Endothelial cell (in vitro differentiated cells): ENCODE measurements at places on chromosomes 16 and 17.

DNA sequence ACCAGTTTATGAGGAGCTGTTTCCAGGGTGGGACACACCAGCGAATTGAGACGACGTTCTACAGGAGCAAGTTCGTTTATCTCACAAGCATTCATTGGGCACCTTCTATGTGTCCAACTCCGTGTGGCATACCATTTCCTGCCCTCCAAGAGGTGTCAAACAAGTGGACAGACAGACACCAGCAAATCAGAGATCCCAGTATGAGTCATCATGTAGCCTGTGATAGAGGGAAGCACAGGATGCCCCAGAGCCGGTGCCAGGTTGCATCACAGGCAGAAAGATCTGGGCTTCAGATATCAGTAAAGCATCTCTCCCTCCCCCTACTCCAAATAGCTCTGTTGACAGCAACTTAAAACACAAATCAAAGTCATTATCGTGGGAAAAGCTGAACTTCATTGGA, 31.8 kb upstream of the MAF start:
- peaks cover 2% of the 10 kb centered on the region for H3K27me3 ChIP-seq
- no peak overlapping the region for H3K4me3 ChIP-seq
- H3K27ac ChIP-seq, result no peak overlapping the region
- no peaks in the 10 kb centered on the region for H3K36me3 ChIP-seq

DNA sequence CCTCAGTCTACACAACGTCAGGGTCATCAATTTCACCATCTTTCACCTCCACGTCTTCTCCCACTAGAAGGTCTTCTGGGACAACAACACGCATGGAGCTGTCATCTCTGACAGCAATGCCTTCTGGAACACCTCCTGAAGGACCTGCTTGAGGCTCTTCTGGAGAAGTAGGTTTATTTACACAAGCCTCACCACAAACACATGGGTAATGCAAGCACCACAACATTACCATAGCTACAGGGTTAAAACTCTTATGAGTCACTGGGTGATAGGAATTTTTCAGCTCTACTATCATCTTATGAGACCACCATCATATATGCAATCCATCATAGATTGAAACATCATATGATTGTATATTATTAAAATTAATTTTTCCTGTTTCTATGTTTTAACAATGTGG, 215.4 kb downstream of the CHD9NB start:
- H3K36me3 ChIP-seq, result no peaks in the 10 kb centered on the region
- H3K4me3 ChIP-seq, result no peak overlapping the region
- H3K27ac ChIP-seq, result no peak overlapping the region

DNA sequence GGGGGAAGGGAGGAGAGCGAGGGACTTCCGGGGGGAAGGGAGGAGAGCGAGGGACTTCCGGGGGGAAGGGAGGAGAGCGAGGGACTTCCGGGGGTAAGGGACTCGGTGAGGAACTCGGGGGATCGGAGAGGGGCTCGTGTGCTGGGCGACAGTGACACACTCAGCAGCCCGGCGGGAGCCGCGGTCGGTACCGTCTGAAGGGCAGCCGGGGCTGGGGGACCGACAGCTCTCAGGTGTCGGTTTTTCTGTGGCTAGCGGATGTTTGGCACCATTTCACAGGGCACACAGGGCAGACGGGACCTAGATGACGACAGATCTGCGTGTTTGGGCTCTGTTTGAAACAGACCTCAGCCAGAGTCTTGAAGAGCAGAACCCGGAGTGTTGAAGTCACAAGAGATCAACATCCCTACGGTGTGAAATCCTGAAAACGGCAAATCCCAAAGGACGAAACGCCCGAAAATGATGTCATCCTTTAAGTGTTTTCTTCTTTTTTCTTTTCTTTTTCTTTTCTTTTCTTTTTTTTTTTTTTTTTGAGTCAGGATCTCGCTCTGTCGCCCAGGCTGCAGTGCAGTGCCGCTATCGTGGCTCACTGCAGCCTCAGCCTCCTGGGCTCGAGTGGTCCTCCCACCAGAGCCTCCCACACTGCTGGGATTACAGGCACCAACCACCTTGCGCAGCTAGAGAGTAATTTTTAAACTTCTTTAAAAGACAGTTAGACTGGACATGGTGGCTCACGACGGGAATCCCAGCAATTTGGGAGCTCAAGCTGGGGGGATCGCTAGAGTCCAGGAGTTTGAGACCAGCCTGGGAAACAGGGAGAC, 23.9 kb downstream of the ZNF778 start:
- peaks cover 8% of the 10 kb centered on the region for H3K36me3 ChIP-seq
- H3K4me1 ChIP-seq, result peaks cover 8% of the 10 kb centered on the region
- peak overlapping the region; percentile 88 for H3K27ac ChIP-seq
- H3K4me3 ChIP-seq, result peak overlapping the region; percentile 90
- DNase-seq, result peak; percentile 47

GRCh38 chr17:31309556-31309955, 4.3 kb downstream of the EVI2B start:
- H3K4me1 ChIP-seq, result peaks cover 10% of the 10 kb centered on the region
- H3K27ac ChIP-seq, result no peak overlapping the region
- H3K27me3 ChIP-seq, result peaks cover 1% of the 10 kb centered on the region
- no peak for DNase-seq
- peaks cover 9% of the 10 kb centered on the region for H3K36me3 ChIP-seq

DNA sequence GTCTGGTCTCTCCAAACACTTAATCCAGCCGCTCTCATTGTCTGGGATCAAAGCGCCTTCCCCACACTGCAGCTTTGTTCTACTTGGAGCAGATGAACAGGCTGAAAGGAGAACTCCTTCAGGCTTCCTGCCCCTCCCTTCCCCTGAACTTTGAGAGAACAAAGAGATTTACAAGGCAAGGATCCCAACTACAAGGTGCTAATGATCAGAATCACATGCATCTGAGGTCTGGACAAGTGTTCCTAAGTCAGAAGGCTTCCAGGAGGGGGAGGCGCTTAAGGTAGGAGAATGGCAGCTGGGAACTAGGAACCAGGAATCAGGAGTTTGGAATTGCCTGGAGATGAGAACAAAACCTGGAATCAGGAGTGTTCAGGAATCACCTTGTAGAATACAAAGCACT, 606.3 kb upstream of the CDH11 start:
- H3K4me3 ChIP-seq, result no peak overlapping the region
- peak; percentile 4 for DNase-seq
- no peaks in the 10 kb centered on the region for H3K27me3 ChIP-seq
- peak overlapping the region; percentile 86 for H3K27ac ChIP-seq
- no peaks in the 10 kb centered on the region for H3K36me3 ChIP-seq

GRCh38 chr16:56584276-56584675, 5.1 kb upstream of the MT3 start:
- no peaks in the 10 kb centered on the region for H3K36me3 ChIP-seq
- DNase-seq, result no peak
- H3K27ac ChIP-seq, result no peak overlapping the region
- H3K27me3 ChIP-seq, result peaks cover 21% of the 10 kb centered on the region
- H3K4me1 ChIP-seq, result peaks cover 4% of the 10 kb centered on the region
- H3K4me3 ChIP-seq, result no peak overlapping the region

DNA sequence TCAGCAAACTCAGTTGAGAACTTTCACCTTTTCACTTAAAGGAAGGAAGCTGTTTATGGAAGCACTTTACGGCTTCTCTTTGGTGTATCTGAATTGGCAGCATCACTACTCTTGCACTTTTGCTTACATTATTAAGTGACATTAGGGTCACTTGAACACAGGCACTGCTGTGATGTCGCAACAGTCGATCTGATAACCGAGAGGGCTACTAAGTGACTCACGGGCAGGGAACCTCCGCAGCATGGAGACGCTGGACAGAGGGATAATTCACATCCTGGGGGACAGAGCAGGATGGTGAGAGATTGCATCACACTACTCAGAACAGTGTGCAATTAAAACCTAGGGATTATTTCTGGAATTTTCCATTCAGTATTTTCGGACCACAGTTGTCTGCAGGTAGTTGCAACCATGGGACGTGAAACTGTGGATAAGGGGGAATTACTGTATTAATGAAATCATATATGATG, 56.5 kb downstream of the DNAH2 start:
- no peak for DNase-seq
- peaks cover 4% of the 10 kb centered on the region for H3K27me3 ChIP-seq
- no peak overlapping the region for H3K27ac ChIP-seq

DNA sequence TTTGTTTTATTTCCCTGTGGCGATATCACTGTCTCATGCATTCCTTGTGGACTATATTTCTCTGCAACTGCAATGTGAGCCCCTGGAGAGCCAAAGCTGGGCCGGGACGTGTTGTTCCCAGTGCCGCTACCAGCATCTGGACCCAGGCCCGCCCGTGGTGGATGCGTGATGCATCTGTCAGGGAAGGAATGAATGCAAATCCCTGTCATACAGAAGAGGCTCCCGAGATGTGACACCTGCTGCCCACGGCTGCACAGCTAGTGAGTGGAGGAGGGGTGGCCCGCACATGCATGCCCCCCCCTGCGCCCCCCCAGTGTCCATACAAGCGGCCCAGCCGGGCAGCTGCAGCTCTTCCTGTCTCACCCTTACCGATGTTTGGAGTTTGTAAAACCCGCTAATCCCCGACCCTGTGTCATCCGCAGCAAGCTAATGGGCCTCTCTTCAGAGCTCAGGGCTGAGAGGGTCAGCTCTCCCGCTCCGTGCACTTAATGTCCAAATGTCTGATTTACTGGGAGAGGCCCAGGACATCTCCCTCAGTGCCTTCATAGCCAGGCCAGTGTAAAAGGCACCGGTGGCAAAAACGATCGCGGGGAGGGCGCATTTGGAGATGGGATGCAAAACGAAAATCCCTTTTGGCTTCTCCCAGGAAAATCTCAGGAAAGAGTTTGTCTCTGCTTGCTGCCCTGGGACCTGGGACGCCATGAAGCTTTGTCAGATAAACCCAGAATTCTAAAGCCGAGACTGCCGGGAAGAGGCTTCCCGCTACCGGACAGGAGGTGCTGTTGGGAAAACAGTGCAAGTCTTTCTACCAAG, 91.8 kb downstream of the FOXL1 start:
- H3K4me3 ChIP-seq, result peak overlapping the region; percentile 56
- DNase-seq, result no peak
- peaks cover 46% of the 10 kb centered on the region for H3K4me1 ChIP-seq
- H3K27me3 ChIP-seq, result no peaks in the 10 kb centered on the region
- H3K36me3 ChIP-seq, result peaks cover 7% of the 10 kb centered on the region
- no peak overlapping the region for H3K27ac ChIP-seq

DNA sequence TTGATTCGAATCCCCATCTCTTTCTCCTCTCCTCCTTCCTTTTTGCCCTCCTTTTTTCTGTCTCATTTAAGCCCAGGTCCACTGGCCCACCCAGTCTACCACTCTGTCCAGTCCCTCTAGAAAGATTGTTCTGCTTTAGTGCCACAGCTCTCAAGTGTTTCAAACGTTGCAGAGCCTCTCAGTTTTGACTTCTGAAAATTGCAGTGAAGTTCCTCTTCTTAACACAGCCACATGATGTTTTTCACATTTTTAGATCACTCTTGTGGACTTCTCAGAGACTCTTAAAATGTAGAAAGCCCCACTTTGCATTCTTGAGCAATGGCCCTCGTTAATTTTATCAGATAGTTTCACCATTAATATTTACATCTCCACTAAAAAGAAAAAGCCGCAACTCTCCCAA, 253.1 kb downstream of the HAPSTR1 start:
- H3K36me3 ChIP-seq, result no peaks in the 10 kb centered on the region
- no peaks in the 10 kb centered on the region for H3K27me3 ChIP-seq
- no peak overlapping the region for H3K27ac ChIP-seq
- H3K4me1 ChIP-seq, result no peaks in the 10 kb centered on the region
- no peak for DNase-seq

- DNase-seq, result no peak
- no peaks in the 10 kb centered on the region for H3K27me3 ChIP-seq
- H3K4me3 ChIP-seq, result peak overlapping the region; percentile 73
- H3K27ac ChIP-seq, result no peak overlapping the region
These were observed 16.1 kb downstream of the STAT3 start for GRCh38 chr17:42372142-42372541.

DNA sequence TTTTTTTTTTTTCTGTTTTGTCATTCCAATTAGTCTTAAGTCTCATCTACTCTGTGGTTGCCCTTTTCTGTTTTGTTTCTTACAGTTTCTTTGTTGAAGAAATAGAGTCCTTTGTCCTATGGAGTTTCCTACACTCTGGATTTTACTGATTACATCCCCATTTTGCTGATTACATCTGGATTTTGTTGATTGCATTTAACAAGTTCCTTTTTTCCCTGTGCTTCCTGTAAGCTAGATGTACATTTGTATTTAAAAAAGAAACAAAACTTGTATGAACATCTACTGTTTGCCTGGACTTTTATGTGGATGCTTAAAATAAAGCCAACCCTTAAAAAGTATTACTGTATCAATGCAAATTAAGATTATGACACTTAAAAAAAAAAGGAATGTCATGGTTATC, 147.6 kb downstream of the CHD9 start:
- no peaks in the 10 kb centered on the region for H3K36me3 ChIP-seq
- H3K27ac ChIP-seq, result no peak overlapping the region
- H3K4me1 ChIP-seq, result no peaks in the 10 kb centered on the region
- no peaks in the 10 kb centered on the region for H3K27me3 ChIP-seq
- DNase-seq, result no peak

GRCh38 chr17:9179602-9180001, 158.3 kb downstream of the NTN1 start:
- H3K27me3 ChIP-seq, result no peaks in the 10 kb centered on the region
- no peak for DNase-seq
- no peaks in the 10 kb centered on the region for H3K36me3 ChIP-seq

DNA sequence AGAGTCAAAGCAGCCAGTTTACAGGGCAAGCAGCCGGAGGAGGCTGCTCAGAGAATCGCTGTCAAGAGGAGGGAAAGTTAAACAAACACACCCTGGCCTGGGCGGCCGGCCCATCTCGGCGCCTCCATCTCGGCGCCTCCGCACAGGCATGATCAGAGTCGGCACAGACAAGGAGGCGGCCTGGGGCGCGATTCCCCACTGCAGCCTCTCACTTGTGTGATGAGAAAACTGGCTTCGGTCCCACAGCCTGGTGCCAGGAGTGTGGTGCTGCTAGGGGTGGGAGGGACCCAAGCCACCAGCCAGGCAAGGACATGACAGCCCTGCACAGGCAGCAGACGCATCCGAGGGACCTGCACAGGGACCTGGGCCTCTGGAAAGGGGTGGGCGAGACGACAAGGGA, 17.7 kb downstream of the SLC38A10 start:
- DNase-seq, result no peak
- peaks cover 28% of the 10 kb centered on the region for H3K36me3 ChIP-seq
- H3K4me1 ChIP-seq, result no peaks in the 10 kb centered on the region
- peaks cover 4% of the 10 kb centered on the region for H3K27me3 ChIP-seq
